ENCODE measurements at places on chromosomes 4 and X.

DNA sequence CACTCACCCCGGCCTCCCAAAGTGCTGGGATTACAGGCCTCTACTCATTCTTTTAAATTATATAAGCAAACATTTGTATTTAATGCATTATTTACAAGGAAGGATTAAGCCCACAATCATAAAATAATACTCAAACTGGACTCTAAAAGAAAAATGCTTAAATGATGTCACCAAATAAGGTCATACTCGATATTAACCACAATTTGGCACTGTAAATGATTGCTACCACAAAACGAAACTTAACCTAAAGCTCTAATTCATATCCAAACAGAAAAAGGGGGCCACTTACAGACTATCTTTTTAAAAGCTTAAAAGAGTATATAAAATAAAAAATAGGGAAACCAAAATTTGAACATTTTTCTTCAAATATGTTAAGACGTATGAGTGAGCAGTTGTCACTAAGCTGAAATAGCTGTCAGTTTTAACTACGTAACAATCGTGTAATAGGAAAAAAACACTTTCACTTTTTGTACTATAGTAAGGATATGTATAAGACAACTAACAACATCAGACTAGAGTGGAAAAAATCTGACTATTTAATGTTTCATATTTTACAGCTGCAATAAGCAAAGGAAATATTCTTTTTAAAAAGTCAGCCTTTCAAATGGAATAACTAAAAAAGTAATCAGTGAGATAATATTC, 108.2 kb upstream of the GPR34 start:
- DNase-seq = no peak

- DNase-seq = no peak
These were observed 83.9 kb downstream of the SNCA start for GRCh38 chr4:89752932-89753598.

DNA sequence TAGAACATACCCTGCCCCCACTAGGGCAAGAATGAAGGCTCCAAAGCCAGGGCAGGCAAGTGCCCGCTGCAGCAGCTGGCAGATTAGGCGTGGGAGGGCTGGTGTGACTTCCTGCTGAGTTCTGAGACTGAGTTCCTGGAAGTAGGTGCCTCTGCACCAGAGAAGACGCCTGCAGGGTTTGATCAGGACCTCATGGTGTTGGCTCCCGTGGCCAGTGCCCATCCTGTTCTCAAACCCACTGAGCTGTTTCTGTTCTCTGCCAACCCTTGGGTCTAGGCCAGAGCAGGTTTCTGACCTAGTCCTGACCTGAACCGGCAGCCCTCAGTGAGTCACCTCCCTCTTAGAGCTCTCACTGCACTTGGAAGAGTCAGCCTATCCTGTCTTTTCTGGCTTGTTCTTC, 220.7 kb downstream of the HS6ST2 start:
- no peak for DNase-seq

DNA sequence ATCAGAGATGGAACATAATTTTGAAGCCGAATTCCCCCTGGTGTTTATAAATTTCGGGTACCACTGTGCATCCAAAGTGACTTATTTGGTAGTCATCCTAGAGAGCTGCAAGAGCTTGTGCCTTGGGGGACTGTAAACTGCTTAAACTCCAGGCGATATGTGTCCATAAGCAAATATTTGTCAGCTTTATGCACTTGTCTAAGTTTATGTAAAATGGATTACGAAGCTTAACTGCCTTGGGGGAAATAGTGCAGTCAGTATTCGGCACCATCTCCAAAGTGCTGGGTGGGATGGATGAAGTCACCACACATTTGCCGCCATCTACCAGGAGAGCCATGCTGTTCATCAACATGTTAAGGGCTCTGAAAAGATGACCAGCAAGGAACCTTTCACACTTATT, 65.9 kb downstream of the CC2D2A start:
- DNase-seq = no peak

- DNase-seq = no peak
These were observed 144.2 kb upstream of the RAPGEF2 start for GRCh38 chr4:158958489-158959270.

DNA sequence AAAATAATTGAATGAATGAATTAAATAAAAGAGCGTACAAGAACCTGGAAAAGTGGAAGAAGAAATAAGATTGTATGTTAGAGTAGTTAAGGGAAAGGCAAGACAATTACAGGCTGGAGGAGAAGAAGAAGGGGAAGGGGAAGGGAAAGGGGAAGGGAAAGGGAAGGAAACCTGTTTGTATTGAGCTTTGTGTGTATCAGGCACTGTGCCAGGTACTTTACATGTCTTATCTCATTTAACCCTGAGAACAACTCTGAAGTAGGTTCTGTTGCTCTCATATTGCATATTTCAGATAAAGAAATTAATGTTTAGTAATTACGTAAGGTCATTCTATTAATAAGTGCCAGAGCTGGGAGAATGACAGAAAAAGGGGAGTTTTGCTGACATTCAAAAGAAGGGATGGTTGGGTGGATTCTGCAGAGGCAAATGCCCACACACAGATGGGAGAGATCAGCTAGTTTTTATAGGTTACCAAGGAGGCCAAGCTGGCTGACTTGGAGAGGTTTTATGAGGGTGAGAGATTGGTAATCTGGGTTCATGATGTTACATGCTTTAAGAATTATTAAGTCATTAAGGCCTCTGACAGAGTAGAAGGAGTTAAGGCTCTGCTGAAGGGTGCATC, 92.3 kb upstream of the LCORL start:
- no peak for DNase-seq

GRCh38 chr4:186724864-186725468, 1.3 kb upstream of the FAT1 start:
- DNase-seq = no peak

GRCh38 chr4:89222170-89222569, 85.4 kb downstream of the GPRIN3 start:
- DNase-seq = no peak

GRCh38 chr4:105305019-105305836, 158.6 kb downstream of the TET2 start:
- no peak for DNase-seq

DNA sequence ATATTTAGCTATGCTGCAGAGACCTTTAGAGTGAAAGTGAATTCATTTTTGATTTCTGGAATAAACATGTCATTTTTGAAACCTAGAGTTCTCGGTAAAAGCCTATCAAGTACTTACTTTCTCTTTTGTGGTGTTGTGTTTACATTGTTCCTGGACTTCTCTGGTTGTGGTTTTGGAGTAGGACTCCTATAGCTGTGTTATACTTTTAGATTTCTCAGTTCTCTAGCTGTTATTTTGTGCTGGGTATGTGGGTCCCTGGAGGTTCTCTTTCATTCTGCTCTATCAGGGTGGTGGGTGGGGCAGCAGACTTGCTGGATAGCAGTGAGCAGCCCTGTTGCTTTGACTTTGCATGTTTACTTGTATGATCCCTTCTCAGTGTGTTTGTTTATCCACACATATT, 25.6 kb upstream of the MSMO1 start:
- DNase-seq = no peak

- DNase-seq = no peak
These were observed 223.5 kb downstream of the APBB2 start for GRCh38 chr4:40990899-40991265.

GRCh38 chr4:41256131-41256739, 493 bp upstream of the UCHL1 start:
- DNase-seq = no peak

DNA sequence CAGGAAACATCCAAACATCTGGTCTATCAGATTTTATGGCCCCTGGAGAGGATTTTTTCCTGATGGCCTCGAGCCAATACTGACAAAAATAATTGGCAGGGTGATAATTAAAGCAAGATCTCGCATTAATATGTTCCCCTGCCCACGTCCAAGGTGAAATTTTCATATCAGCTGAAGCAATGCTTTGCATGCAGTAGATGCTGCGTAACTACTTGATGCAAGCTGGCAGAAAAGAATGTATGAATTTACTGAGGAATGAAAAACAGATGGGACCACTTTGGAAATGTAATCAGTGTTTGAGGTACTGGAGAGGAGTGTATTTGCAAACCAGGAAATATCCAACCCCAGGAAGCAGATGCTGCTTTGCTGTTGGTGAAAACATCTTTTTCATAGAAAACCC, 36.8 kb upstream of the REST start:
- DNase-seq = no peak

DNA sequence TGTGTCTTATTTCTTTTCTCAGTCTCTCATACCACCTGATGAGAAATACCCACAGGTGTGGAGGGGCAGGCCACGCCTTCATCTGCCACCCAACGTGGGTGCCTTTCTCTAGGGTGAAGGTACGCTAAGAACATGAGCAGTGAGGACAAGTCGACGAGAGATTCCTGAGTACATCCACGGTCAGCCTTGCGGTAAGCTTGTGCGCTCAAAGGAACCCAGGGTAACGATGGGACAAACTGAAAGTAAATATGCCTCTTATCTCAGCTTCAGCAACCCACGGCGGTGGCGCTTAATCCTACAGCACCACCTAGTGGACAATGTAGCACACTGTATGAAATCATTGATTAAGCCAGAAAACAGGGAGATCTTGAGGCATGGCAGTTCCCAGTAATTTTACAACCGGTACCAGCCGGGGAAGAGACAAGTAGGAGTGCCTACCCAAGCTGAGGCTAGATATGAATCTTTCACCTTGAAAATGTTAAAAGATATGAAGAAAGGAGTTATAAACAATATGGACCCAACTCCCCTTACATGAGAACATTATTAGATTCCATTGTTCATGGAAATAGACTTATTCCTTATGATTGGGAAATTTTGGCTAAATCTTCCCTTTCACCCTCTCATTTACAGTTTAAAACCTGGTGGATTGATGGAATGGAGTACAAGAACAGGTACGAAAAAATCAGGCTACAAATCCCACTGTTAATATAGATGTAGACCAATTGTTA, 63.0 kb downstream of the ZNF732 start:
- DNase-seq = no peak

- DNase-seq = no peak
These were observed 145.6 kb downstream of the ARX start for GRCh38 chrX:24870143-24870542.

GRCh38 chr4:57652779-57653178, 542.6 kb upstream of the IGFBP7 start:
- no peak for DNase-seq

GRCh38 chr4:68693325-68694075, 23.0 kb upstream of the UGT2B15 start:
- DNase-seq = no peak

DNA sequence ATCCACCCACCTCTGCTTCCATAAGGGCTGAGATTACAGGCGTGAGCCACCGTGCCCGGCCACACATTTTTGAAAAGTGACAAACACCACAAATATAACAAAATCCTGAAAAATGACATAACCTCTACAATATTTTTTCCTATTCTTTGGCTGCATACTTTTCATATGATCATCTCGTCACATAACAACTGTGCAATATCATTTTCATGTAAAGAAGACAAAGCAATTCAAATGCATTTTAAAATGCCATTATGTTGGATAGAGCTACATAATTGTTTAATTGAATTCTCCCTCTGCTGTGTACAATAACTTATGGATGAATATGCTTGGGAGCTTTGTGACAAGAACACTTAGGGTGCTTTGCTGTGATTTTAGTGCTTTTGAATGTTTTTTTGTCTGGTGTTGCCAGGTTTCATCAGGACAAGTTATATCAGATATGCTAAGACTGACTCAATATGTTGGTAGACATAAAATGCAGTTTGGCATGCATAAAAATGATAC, 132.9 kb downstream of the CHIC2 start:
- DNase-seq = no peak

- no peak for DNase-seq
These were observed 3.6 kb downstream of the MID1IP1 start for GRCh38 chrX:38804682-38805431.

- DNase-seq = no peak
These were observed 361.9 kb downstream of the PCDH19 start for GRCh38 chrX:100048156-100048555.

- no peak for DNase-seq
These were observed 32.0 kb downstream of the CEP135 start for GRCh38 chr4:55980725-55981124.

DNA sequence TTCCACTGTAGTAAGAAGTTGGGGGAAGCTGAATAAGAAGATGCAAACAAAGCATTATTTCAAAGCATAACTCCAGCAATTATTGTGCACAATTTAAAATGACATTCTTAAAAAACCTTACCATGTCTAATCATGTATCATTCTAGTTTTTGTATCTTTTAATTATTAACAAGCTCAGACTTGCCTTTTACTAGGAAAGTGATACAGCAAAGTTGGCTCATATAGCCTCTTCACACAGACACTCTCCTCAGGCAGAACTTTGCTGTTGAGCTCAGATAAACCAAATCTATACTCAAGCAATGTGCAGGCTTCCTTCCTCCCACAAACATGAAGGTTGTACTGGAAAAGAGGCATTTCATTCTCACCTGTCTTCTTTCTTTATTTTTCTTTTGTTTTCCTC, 358.7 kb upstream of the EMCN start:
- no peak for DNase-seq

GRCh38 chr4:71415491-71415890, 76.7 kb downstream of the SLC4A4 start:
- no peak for DNase-seq

GRCh38 chrX:136030303-136031191, 45.3 kb downstream of the SLC9A6 start:
- DNase-seq = no peak

GRCh38 chr4:145808848-145809512, 129.0 kb downstream of the C4orf51 start:
- no peak for DNase-seq

DNA sequence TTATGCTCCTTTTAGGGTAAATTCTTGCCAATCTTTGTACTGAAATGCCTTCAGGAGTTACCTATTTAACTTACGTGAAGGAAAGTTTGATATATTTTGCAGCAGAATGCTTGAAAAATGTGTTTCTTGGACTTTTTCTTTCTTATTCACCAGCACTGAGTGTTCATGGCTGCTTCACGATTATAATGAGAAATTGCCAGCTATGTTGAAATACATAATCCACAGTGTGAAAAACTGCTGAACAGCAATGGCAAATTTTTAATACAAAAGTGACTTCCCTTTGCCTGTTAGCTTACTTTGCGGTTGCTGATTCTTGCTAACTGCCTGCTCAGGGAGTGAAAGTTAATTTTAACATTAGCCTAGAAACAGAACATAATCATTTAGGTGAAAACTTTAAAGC, 153.8 kb upstream of the SLC4A4 start:
- no peak for DNase-seq

DNA sequence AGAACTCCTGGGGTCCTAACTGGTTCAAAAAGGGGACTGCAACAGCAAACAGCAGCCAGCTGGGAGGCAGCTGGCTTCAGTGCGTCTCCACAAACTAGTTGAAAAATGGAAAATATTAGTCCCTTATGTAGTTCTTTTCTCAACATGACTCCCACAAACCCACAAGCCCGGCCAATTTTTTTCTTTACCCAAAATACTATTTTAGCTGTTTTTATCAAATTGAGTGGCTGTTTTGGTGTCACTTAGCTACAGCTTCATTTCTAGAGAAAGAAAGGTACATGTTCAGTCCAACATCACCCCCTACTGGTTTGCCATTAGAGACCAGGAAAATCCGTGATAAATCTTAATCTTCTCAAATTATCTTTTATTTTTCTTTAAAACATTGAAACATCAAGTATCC, 97.2 kb downstream of the GUCY2F start:
- no peak for DNase-seq

Data from keratinocyte (primary cell).